ENCODE measurements at places on chromosomes 3 and 15. TPM values are rescaled to one million over a fixed set of nuclear protein-coding genes. Genes with fewer than 3 reads are reported as not detected.

MESP1 gene
- total RNA-seq, result 3.5 TPM

RYR3 gene
- total RNA-seq, result 6.5 TPM

ALPK3 gene
- 7.1 TPM for total RNA-seq

CCDC14 gene
- 40.8 TPM for total RNA-seq

FILIP1L gene
- 46.3 TPM for total RNA-seq

ITIH3 gene
- 9.4 TPM for total RNA-seq

CX3CR1 gene
- not detected for total RNA-seq

ZPLD1 gene
- total RNA-seq, result not detected

CHRNA5 gene
- total RNA-seq, result 0.87 TPM

MOBP gene
- total RNA-seq, result 2.5 TPM

KPNA1 gene
- total RNA-seq, result 46.5 TPM

MUC13 gene
- not detected for total RNA-seq

PRR20G gene
- total RNA-seq, result not detected

GREM1 gene
- total RNA-seq, result not detected

TXNRD3 gene
- total RNA-seq, result 33.3 TPM

SIDT1 gene
- total RNA-seq, result 4.2 TPM

MGLL gene
- total RNA-seq, result 96.6 TPM

SNTN gene
- not detected for total RNA-seq

ARIH1 gene
- total RNA-seq, result 49.6 TPM

LSM3 gene
- total RNA-seq, result 4.8 TPM

CTXN2 gene
- total RNA-seq, result not detected
